Panc1 (cell line): ENCODE measurements at places on chromosomes 1 and 21. TPM values are rescaled to one million over a fixed set of nuclear protein-coding genes. Genes with fewer than 3 reads are reported as not detected.

Gene NOS1AP
- total RNA-seq: 27.9 TPM

DNA sequence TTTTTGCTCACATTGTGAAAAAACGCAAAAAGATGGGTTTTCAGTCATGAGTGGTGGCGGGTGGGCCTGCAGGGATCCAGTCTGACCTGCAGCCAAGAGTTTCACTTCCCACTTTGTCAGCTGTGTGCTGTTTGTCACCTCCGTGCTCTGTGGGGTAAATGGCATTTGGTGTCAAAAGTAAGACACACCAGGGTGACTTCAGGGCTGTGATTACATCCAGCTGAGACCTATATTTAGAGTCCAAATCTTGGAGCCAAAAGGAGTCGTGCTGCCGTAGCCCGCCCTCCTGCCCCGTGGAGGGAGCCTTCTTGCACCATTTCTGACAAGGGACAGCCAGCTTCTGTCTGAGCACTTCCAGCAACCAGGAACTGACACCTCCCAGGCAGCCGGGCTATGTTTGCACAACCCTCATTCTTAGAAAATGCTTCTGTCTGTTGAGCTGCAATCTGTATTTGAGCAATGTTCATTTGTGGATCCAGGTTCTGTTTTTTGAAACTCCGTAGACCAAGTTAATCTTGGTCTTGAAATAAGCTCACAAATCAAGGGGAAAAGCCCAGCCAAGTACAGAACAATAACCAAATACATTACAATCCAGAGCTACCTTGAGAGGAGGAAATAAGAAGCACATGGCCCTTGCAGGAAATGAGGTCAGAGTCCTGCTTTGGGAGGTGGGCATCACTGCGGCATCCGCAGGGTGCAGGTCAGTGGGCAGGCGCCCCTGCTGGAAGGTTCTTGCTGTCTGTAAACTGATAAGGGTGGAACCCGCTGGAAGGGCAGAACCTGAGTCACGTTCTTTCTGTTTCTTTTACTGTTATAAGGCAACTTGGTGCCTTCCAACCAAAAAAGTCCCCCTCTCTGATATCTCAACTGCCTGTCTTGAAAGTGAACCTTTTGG, 14.4 kb downstream of the ABCG1 start:
- DNase-seq: no peak

GRCh38 chr1:38028671-38029070, 16.1 kb downstream of the UTP11 start:
- no peak for DNase-seq

GRCh38 chr1:235885655-235886262, 19.1 kb upstream of the LYST start:
- no peak for DNase-seq

DNA sequence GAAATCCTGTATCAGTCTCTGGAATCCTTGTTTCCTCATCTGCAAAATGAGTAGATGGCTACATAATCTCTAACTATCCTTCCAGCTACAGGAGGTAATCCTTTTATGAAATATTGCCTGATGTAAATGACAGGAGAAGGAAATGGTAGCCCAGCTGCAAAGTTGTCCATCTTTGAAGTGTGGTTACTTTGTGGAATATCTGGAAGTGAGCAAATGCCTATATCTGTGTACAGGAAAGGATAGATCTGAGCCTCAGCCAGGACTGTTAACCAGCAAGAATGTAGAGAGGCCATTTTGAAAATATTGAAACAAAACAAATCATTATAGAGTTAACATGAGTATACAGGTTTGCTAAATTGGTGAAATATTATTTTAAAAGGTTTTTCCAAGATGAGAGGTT, 74.8 kb upstream of the BMP8A start:
- DNase-seq: no peak

DNA sequence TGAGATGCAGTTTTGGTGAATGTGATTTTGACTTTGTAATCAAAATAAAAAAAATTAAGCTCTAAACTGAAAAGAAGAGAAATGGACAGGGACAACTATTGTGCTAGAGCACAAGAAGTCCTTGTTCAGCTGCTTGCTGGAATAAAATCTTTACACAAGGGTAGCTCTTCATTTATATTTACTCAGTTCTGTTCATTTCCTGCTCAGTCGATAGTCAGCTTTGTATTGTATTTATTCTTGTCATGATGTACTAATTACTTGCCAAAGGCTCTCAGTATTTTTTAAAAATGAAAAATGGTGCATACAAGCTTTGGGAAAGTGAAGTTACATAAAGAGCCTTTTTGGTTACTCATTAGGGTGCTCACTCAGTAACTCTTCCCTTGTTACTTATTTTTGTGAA, 17.8 kb downstream of the F5 start:
- DNase-seq: no peak

DNA sequence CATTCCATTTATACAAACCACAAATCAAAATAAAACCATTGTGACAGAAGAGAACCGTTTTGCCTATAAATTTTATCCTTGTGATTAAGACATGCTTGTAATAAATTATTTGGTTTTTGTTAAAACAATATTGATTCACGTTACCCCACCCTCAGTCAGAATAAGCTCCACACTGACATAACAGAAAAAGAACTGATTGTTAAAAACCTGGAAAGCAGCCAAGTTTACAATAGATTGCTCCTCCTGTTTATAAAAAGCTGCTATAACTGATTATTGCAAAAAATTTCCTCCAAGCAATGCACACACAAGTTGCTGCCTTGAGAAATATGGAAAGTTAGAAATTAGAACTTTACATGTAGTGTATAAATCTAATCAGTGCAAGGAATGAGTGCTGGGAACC, 263.5 kb downstream of the SETD4 start:
- no peak for DNase-seq

- DNase-seq: no peak
These were observed 32.0 kb upstream of the GBP6 start for GRCh38 chr1:89331890-89332289.

DNA sequence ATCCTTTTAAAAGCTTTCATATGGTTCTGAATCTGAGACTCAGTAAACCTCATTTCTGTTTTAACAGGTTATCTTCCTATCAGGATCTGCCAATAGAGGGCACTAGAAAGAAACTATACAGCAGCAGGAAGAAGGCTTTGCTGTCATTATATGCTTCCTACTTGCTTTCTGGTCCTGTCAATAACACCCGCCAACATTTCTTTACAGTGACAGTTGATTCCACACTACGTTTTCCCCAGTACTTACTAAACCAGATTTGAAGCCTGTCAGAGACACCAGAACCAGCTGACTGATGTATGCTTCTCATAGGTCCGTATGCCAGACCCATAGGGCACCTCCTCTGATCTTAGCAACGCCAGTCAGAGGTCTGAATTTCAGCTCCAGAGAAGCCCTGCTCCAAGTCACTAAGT, 341.0 kb upstream of the NEGR1 start:
- DNase-seq: peak; percentile 33

Gene RUNX3
- total RNA-seq: 0.10 TPM

Gene AXDND1
- total RNA-seq: 0.31 TPM

DNA sequence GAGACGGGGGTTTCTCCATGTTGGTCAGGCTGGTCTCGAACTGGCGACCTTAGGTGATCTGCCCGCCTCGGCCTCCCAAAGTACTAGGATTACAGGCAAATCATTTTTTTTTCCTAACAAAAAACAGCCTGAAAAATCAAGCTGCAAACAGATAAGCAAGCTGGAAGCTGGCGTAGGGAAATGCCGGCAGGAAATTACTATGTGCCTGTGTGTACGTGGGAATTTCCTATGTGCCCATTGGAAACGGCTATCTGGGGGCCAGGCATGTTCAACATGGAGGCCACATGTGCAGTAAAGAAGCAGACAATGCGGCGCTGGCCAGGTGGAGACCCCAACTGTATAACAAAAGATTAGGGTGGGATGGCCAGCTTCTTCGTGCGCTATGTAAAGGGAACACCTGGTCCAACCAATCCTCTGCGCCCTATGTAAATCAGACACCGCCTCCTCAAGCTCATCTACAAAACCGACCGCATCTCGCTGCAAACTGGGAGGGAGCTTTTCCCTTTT, 9.1 kb upstream of the AADACL4 start:
- no peak for DNase-seq
